ENCODE measurements at places on chromosomes 6 and 20. TPM values are rescaled to one million over a fixed set of nuclear protein-coding genes. Genes with fewer than 3 reads are reported as not detected.

PGC gene
- not detected for total RNA-seq

NMBR gene
- total RNA-seq = not detected

GABBR1 gene
- total RNA-seq = 35.0 TPM

PDE10A gene
- not detected for total RNA-seq

TRIM40 gene
- not detected for total RNA-seq

PROKR2 gene
- not detected for total RNA-seq

- DNase-seq = no peak
These were observed 158.8 kb downstream of the DTNBP1 start for GRCh38 chr6:15504040-15504495.

- no peak for DNase-seq
These were observed 9.7 kb downstream of the SNAP25 start for GRCh38 chr20:10228330-10228729.

GRCh38 chr6:151498327-151498726, 4.5 kb downstream of the CCDC170 start:
- DNase-seq = no peak

GRCh38 chr20:49347156-49347555, 69.3 kb upstream of the ZNFX1 start:
- no peak for DNase-seq

DNA sequence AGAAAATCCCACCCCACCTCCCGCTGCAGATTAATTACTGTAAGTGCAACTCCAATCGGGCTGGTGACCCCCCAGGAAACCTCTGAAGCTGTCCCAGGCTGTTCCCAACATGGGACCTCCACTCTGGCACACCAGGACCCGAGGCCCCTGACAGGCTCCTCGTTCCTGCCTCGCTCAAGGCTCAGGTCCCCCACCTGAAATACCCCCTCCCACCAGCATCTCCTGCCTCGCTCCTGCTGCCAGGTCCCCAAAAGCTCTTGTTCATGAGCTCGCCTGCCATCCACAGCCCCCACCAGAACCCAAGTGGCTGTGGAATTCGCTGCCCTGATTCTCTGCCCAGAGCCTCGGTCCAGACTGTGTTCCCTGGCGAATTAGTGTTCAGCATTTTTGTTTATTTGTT, 26.1 kb downstream of the NPEPL1 start:
- no peak for DNase-seq

- no peak for DNase-seq
These were observed 45.0 kb downstream of the ADNP start for GRCh38 chr20:50886184-50886790.

DNA sequence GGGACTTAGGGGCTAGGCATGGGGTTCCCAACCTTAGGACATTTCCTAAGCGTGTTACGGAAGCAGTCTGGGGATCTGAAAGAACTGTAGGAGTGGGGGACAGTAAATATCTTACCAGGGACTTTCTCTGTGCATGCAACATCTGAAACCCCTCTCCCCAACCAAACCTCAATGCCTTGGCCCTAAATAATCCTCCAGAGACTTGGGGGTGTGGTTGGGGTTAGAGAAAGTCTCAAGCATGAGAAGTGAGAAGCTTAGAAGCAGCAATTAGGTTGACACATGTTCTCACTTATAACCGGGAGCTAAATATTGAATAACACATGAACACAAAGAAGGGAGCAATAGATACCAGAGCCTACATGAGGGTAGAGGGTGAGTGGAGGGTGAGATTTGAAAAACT, 74.7 kb downstream of the HTR1E start:
- no peak for DNase-seq

DNA sequence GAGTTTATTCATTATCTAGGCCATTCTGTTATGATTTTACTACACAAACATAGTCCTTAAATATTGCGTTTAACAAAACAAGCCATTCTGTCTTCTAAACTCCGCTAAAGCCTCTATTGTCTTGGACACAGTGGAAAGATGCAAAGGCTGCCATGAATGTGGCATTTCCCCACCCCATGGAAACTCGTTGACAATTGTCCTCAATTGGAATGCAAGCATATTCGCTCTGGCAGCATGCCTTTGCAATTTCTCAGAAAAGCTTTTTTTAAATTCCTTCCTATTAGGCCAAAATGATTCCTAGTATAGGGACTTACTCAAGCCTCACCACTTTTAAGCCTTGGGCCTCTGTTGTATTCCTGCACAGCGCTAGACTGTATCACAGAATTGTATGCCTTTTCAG, 22.8 kb downstream of the OR2A4 start:
- DNase-seq = no peak

- no peak for DNase-seq
These were observed 87.3 kb upstream of the NHSL1 start for GRCh38 chr6:138586638-138587037.

GRCh38 chr6:5125152-5126006, 40.2 kb downstream of the PPP1R3G start:
- DNase-seq = no peak

- no peak for DNase-seq
These were observed 115.6 kb upstream of the JAG1 start for GRCh38 chr20:10789386-10789785.

- DNase-seq = no peak
These were observed 89.7 kb downstream of the LY86 start for GRCh38 chr6:6678185-6678671.

- DNase-seq = no peak
These were observed 137.1 kb upstream of the OLIG3 start for GRCh38 chr6:137631323-137631722.

- DNase-seq = no peak
These were observed 851.0 kb upstream of the EPHA7 start for GRCh38 chr6:94270091-94270948.

GRCh38 chr6:110029144-110029543, 51.0 kb downstream of the GPR6 start:
- DNase-seq = no peak

DNA sequence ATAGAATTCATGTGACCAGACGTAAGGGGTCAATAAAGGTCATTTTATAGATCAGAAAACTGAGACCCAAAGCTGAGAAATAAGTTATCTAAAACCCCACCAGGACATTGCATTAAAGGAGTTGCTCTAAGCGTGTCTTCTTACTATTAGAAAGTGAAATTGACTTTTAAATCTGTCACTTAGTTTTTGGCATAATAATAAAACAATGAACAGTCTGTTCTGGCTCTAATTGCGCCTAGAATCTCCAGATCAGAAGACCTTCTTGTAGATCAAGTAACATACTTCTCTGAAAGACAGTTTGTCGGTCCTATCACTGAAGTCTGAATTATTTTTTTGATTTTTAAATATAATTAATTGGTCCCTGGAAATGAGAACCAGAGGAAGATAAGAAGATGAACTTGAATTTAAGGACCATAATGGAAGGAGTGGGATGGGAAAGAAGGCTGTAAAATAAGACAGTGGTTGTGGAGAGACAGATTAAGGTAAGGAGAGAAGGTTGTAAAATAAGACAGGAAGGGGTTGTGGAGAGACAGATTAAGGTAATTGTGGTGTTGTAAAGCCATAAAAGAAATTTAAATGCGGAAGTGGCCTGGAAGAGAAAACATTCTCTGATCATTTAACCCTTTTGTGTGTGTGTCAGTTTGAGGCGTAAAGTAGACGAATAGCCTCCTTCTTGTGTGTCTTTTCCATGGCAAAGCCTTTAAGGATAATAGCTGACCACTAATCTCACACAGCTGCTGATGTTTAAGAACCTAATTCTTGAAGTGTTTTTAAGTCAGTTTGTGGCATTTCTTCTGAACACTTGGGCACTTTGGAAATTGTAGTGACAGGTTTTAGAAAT, 20.1 kb downstream of the TOP1 start:
- DNase-seq = no peak

GRCh38 chr6:111950661-111951496, 77.6 kb upstream of the FYN start:
- DNase-seq = no peak

- no peak for DNase-seq
These were observed 56.5 kb downstream of the OR2J2 start for GRCh38 chr6:29227235-29227634.

DNA sequence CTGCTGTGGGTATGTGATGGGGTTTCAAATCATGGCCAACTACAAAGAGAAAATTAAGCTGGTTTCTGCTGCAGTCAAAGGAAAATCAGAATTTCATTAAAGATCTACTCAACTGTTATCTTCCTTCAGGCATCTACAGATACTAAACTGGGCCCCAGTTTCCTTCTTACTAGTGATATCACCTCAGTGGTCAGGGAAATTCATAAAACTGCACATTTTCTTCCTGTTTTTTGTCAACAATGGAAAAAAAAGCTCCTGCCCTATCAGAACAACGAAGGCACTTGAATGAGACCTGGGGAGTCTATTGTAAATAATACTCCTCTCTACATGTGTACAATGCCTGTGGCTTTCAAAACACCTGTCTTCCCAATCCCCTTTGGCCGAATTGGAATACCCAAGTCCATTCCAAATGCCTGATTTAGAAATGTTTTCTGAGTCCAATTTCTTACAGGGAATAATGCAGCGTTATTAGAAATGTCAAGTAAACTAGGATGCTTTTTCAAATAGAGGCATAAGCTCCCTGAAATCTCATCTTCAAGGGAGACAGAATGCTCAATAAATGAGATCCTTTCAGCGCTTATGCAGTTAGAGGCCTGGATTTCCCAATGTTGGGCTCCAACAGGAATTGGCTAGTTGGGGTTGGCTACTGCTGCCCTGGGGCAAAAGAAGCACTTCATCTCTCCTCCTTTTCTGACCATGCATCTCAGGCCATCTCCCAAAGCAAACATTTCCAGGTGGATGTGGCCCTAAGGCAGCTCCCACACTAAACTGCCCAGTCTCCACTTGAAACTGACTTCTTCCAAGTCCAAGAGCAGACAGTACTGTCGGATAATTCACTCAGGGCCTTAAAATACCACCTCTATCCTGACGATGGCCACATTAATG, 143.3 kb downstream of the NFATC2 start:
- no peak for DNase-seq

- DNase-seq = no peak
These were observed 9.0 kb downstream of the TEAD3 start for GRCh38 chr6:35487658-35488516.

DNA sequence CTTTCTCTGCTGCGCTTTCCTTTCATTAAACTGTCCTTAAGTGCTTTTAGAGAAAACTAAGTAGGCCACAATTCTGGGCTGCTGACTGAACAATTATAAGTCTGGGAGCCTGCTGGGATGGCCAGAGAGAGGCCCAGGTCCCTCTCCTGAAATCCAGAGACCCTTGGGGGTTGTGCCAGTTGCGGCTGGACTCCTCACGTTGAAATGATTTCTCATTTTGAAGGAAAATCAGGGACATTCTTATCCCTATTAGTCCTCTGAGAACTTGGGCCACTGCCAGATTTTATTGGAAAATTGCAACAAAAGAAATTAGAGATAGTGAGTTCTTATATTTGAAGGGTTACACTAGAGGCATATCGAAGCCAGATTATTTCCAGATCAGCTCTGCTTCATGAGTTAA, 145.1 kb downstream of the CLIC5 start:
- DNase-seq = no peak

DNA sequence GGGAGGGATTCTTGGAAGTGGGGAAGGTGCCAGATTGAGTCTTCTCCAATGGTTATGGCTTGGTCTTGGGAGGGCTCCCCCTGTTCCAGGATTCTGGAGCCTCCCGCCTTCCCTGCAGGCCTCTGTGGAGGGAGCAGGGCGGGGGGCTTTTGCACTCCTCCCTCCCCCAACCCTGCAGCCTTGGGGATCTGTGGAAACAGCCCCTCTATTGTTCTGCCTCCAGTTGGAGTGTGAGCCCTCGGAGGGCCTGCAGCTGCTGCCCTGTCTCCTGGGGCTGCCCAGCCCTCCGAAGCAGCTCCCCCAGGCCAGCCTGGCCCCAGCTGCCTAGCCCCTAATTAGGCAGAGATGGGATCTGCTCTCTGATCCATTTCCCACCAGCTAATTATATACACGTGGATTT, 14.7 kb downstream of the FAM110A start:
- DNase-seq = no peak

DNA sequence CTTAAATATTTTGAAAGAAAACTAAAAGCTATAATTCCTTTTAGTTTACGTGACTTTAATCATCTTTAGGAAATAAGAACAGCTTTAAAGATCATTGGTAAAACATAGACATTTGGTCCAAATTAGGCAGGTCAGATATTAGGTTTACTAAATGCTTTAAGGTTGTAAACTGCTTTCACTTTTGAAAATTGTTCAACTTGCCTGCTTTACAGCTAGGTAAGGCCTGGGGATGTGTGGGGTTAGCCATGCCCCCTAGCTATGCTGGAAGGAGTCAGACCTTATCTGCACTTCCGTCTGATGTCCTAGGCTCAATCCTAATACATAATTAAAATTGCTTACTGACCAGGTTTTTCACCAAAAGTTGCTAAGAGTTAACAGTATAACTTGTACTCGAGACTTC, 30.5 kb upstream of the TPD52L1 start:
- no peak for DNase-seq

- peak; percentile 84 for DNase-seq
These were observed 45.3 kb upstream of the PRELID3B start for GRCh38 chr20:59087829-59088433.

DNA sequence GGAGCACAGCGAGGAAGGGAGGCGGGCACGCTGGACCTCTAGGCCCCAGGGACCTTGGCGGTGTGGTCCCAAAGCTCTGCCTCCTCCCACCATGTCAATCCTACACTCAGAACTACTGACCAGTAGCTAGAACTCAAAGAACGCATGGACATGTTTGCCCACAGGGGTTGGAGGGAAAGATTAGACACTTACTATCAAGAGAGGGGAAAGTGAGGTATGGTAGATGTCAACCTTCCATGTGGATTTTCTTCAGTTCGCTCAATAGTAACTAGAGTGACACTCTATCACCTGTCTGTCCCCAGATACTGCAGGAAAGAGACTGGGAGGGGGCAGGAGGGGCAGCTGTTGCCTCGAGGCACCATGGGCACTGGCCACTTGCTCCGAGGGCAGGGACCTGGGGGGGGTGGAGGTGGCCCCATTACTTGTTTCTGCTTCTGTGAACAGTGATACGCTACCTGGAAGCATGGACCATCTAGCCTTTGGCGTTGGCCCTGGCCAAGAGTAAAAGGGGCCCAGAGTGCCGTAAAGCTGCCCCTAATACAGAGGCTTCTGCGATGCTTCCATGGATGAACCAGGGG, 912 bp upstream of the DIDO1 start:
- no peak for DNase-seq

DNA sequence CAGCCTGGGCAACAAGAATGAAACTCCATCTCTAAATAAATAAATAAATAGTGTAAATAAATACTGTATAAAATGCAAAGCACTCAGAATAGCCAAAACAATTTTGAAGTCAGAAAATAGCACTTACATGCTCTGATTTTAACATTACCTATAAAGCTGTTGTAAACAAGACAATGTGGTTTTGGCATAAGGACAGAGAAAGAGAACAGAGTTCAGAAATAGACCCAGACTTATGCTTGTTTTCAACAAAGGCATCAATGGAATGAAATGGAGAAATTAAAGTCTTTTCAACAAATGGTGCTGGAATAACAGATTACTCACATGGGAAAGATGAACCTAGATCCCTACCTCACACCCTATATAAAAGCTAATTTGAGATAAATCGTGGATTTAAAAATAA, 10.4 kb downstream of the ACAT2 start:
- no peak for DNase-seq

- no peak for DNase-seq
These were observed 728.8 kb downstream of the TENT5A start for GRCh38 chr6:81023709-81024108.

Data from activated CD4-positive, alpha-beta memory T cell treated with anti-CD3 and anti-CD28 coated beads, Interleukin-2, amount 10 ng/mL, durations not matched to agents 7 days and 5 days (primary cell).